Femur (tissue), 1 donor: ENCODE measurements at places on chromosomes 1 and 21.
A peak's percentile ranks its signal among the peaks of the same experiment; 100 is the strongest.

DNA sequence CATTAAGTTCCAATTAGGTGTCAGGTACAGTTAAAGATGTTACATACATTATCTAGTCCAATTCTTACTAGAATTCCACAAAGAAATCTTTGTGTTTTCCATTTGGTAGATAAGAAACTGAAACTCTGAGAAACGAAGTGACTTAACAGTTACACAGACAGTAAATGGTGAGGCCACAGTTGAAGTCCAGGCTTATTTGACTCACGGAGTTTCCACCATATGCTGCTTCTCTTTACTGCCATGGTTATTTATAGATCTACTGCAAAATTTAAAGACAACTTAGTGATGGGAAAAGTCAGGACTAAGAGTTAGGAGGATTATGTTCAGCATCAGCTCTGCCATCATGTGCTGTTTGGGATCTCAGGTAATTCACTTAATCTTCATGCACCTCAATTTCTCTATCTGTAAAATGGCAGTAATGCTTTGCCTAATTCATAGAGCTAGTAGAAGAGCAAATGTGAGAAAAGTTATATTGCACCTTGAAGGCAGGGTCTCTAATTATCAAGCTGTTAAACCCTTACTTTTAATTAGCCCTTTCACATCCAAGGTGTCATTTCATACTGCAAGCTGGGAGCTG lies 26.2 kb upstream of the SAMSN1 start:
- DNase-seq: no peak

- no peak for DNase-seq
Measured at GRCh38 chr1:98471633-98472032, 189.9 kb upstream of the SNX7 start.

DNA sequence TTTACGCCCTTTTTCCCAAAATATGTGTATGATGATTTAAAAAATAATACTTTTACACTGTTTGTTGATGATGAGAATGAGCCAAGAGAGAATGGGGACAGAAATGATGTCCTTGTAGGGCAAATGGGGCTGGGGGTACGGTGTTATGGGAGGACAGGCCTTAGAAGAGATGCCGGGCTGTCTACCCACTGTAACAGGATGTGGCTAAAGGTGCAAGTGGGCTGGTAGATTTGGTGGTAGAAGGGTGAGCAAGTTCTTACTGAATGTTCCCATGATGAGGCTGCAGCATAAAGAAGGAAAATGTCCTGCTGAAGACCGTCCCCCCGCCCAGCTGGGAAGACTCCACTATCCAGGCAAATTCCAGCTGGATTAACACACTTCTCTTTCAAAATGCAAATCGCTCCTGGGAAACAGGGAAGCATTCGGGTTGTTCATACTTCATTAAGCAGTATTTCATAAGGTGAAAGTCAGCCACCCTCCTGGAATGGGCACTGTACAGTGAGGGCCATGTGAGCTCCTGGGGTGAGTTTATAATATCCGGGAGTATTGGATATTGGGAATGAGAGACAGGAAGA lies 14.0 kb downstream of the GPA33 start:
- no peak for DNase-seq

- DNase-seq: no peak
Measured at GRCh38 chr1:70387507-70387906, 23.6 kb upstream of the CTH start.

DNA sequence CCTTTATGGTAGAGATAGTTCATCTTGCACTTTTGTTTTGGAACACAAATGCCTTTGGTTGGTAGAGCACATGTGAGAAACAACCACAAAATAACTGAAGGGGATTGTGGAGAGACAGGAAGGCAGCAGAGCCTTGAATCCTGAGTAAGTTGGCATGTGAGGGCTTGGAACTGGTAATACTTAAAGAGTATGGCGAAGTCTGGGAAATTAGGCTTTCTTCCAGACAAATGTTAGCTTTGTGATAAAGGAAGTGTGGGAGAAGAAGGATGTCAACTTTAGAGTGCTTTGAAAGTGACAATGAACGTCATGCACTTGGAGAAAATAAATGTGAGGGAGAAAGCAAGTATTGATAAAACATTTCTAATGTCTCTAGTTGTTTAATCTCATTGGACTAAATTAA lies 476.3 kb upstream of the ZRANB2 start:
- no peak for DNase-seq

- no peak for DNase-seq
Measured at GRCh38 chr1:219153723-219154122, 20.0 kb upstream of the LYPLAL1 start.

DNA sequence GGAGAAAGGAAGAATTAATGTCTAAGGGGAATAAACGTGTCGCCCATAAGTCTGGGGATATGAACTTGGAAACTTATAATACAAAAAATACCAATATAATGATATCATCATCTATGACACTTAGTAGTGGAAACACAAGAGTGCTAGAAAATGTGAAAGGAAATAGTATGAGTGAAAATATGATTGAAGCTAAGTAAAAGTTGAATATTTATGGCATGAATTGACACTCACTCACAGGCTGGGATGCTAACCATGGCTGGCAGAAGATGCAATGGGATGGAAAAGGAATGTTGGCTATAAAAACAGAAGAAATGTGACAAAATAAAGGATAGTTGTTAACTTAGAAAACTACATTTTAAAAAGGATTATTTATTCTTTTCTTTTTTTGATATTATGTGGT lies 120.1 kb downstream of the XPR1 start:
- no peak for DNase-seq

- DNase-seq: no peak
Measured at GRCh38 chr1:12595757-12596006, 22.3 kb downstream of the DHRS3 start.

DNA sequence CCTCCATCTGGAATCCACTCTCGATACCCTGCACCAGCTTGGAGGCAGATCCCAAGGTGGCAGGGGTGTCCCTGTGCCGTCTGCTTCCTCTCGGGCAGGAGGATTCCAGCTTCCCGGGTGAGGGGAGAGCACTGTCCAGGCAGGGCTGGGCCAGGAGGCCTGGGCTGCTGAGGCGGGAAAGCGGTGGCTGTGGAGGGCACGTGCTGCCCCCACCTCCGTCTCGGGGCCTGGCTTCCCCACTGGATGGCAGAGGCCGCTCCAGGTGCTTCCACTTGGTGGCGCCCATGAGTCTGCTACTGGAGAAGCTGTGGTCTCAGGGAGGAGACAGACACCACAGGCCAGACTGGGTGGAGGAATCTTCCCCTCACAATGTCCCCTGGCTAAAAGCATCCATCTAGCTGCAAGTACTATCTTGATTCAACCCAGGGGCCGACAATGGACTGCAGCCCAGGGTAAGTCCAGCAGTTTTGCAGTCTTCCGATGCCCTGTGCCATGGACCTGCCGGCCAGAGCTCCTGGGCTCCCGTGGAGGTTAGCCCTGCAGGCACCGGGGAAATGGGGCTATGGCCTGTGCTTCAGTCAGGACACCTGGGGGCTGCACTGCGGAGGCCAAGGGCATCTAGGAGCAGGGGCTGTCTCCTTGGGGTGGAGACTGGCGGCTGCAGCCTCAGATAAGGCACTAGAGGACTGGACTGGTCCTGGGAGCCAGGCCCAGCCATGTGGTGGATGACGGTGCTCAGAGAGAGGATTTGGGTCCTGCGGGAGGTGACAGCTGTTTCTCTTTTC lies 41.3 kb upstream of the EIF4G3 start:
- no peak for DNase-seq

GRCh38 chr1:153626904-153627714 lies at the start of gene S100A13:
Gene S100A13 (minus strand): TSS chr1:153627505. CDS start chr1:153626472, 1,033 bp downstream.
- DNase-seq: peak; percentile 90

DNA sequence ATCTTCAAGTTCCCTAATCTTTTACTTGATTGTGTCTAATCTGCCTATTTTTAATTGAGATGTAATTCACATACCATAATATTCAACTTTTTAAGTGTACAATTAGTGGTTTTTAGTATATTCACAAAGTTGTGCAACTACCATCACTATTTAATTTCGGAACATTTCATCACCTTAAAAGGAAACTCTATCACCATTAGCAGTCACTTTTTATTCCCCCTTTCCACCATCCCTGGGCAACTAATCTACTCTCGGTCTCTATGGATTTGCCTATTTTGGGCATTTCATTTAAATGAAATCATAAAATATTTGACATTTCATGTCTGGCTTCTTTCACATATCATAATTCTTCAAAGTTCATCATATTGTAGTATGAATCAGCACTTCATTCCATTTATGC lies 30.6 kb upstream of the HYI start:
- DNase-seq: no peak

DNA sequence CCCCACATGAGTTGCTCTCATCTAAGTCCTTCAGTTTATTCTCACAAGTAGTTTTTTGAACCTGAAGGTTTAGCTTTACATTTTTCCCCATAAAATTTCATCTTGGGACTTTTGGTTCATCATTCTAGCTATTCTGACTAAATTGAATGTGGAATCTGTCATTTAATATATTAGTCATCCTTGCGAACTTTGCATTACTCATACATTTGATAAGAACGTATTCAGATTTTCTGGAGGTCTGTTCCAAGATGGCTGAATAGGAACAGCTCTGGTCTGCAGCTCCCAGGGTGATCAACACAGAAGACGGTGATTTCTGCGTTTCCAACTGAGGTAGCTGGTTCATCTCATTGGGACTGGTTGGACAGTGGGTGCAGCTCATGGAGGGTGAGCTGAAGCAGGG lies 59.8 kb upstream of the CSF1 start:
- no peak for DNase-seq

GRCh38 chr1:21536218-21536617 lies 27.0 kb downstream of the ALPL start:
- DNase-seq: peak; percentile 57

DNA sequence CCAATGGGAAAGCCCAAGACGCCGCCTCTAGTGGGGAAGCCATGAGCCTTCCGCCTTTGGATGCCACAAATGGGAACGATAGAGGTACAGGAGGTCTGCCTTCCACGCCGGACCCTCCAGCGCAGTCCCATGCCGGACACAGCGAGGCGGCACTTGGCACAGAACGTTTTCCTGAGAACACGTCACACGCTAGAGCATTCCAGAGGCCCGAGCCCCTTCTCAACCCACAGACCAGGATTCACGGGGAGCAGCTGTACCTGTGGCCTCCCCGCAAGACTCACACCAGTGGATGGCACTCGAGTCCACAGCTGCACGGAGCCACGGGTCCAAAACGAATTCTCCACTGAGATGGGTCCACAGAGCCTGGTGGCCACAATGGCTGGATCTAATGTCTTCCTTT lies 31.5 kb upstream of the RIPK4 start:
- no peak for DNase-seq

GRCh38 chr1:183417772-183418491 lies at the start of gene NMNAT2:
Gene NMNAT2 (minus strand): TSS chr1:183418380. CDS start chr1:183418267, 113 bp downstream.
- peak; percentile 30 for DNase-seq

DNA sequence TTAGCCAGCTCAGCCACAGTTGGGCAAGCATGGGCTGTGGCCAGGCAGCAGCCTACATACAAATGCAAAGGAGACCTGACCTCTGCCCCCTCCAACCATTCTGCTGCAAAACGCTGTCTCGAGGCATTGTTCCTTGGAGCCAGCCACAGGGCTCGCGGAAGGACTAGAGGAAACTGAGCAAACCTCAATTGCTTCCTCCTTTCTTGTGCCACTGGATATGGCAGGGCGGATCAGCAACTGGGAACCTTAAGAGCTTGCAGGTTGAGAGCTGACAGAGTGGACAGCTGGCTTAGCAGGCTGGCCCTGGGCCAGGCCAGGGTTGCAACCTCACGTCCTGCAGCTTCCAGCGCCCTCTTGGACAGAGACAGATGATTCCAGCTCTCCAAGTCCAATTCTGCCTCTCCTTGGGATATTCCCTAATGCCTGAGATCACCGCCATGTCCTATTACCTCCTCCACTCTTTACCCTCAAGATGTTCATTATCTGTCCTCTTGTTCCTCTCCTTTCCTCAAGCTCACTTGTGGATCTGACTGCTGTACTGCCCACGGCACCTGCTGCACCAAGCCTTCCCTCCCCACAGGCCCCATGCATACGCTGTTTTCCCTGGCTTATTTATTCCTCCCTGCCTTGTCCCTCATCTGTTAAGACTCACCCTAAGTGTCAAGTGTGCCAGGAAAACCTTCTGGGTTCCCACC lies 67.5 kb downstream of the SDC3 start:
- peak; percentile 59 for DNase-seq

DNA sequence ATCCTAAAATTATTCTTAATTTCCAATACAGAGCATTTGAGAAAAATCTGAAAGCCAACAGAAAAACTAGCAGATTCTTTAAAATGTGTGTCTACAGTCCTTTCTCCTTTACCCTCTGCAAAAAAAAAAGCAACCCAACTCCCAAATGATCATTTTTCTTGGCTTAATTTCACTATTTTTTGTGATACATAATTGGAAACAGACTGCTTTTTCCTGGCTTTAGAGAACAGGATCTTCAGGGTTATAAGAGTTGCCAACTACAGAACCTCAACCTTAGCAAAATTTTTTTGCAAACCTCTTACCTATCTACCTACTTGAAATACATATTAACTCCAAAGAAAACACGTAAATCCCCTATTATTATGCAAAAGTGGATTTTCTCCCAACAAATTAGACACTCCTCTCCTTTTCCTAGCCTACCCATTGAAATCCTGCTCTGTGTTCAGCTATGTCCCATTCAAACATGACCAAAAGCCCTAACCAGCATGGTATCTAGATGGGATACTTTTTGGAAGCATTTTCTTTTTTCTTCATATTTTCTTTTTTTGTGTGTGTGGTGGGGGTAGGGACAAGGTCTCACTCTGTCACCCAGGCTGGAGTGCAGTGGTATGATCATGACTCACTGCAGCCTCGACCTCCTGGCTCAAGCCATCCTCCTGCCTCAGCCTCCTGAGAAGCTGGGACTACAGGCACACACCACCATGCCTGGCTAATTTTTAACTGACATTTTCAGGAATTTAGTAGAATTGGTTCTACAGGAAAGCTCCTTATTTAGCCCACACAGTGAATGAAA lies 9.0 kb downstream of the TGFBR3 start:
- DNase-seq: no peak

DNA sequence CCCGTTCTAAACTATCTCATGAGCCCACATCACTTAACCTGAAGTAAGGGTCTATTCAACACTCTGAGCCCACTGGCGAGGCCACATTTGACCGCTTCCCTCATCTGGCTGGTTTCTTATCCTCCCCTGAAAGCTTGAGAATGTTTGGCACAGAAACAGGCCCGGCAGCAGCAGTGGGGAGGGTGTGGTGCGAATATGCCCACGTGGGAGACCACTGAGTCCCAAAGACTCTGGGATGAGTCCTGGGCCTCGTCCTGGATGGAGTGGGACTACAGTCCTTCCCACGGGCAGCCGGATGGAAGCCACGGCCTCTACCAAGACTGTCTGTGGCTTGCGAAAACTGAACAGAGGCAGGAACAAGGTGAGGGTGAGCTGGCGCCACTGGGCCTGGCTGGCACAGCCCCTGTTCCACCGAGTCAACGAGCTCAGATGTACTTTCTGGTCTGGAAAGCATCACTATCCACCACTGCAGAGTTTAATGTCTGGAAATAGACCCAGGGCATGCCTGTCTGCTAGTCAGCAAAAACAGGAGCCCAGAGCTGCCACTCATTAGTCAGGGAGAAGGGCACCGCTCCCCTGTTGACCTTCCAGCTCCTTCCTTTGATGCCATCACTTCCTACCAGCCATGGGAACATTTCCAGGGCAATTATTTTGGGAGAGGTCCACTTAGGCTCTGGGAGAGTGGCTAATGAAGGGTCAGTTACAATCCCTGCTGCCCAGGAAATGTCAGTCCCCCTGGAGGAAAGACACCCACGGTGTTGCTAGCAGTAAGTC lies 386.6 kb downstream of the MATN1 start:
- no peak for DNase-seq

GRCh38 chr1:95095833-95096217 lies 21.3 kb upstream of the TLCD4 start:
- no peak for DNase-seq

GRCh38 chr1:21077085-21077484 lies 99.6 kb downstream of the EIF4G3 start:
- no peak for DNase-seq
